ENCODE measurements at places on chromosomes 5 and 9.

GRCh38 chr5:30891660-30892059, 301.8 kb upstream of the CDH6 start:
- DNase-seq, result no peak

- no peak for DNase-seq
Observed at GRCh38 chr5:88899096-88899737, 16.2 kb upstream of the MEF2C start.

- peak; percentile 5 for DNase-seq
Observed at GRCh38 chr5:147690595-147690994, 91.9 kb downstream of the JAKMIP2 start.

DNA sequence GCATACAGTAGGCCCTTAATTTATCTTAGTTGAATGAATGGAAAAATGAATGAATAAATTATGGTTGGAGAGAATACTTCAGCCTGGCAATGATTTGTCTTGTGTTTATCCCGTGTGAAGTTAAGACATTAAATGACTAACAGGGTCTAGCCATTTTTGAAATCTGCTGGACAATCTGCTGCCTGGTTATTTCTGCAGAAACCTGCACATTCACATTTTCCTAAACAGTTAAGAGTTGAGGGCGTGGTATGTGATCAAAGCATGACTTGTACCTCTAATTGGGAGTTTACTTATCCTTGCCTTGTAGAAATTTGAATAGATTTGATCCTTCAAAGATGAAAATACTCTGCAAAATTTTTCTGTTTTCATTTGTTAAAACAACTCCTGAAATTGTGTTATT, 34.6 kb upstream of the NDFIP1 start:
- no peak for DNase-seq

DNA sequence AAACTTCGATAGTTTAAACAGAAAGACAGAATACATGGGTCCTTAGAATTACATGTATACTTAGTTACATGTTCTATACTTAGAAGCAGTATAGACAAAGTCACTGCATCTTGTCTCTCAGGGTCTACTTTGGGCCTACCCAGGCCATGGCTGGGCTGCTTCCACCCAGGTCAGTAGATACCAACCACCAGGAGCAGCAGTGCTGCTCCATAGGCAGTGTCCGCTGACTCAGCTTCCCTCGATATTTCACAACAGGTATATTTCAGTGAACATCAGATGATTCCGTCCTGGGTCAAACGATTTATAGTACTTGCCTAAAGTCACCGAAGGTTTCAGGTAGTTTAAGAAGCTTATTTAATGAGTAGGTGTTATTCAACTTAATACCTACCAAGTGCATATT, 18.0 kb downstream of the IARS1 start:
- peak; percentile 48 for DNase-seq

- DNase-seq, result no peak
Observed at GRCh38 chr5:90613459-90613858, 54.9 kb downstream of the ADGRV1 start.

DNA sequence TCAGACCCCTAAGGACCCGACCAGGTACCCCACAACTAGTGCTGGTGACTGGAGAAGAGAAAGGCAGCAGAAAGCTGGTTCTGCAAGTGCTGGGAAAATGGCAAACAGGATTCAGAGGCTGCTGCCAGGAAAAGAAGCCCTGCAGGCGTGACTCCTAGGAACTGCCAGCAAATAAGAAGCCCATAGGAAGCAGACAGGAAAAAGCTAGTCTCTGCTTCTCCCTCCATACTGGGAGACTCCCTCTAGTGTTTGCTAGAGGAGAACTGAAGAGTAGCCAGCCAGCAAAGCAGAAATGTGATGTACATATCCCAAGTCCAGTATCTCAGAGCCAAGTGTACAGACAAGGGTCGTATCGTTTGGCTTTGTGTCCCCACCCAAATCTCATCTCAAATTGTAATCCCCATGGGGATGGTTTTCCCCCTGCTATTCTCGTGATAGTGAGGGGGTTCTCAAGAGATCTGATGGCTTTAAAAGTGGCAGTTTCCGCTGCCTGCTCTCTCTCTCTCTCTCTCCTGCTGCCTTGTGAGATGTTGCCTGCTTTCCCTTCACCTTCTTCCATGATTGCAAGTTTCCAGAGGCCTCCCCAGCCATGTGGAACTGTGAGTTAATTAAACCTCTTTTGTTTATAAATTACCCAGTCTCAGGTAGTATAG, 38.1 kb upstream of the TUSC1 start:
- peak; percentile 56 for DNase-seq

DNA sequence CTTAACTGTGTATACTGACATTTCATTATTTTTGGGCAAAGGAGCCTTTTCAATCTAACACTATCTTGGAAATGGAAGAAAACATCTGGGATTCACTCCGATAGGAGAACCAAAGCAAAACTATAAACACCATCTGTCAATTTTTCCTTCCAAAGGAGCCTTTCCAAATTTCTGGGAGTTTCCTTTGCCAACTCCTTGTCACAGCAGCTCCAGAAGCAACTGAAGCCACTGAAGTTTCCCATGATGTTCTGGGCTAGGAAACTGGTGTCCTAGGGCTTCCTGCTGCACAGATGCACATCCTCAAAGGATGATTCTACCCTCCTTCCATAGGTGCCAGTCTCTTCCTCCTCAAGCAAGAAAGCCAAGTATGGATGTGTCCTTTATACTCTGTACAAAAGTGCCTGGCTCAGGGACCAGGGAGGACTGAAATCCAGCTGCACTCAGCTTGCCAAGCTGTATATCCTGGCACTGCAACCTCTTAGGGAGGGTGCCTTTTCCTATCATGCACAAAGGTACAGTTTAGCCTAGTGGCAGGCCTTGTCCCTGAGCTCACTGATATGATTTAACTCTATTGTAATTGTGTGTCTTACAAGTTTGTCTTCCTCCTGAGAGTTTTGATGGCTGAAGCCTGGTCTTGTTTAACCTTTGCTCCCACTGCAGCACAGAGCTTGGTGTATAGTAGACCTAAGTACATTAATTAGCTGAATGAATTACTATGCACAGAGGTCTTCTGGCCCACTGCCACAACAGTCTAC, 8.4 kb upstream of the UBAP1 start:
- no peak for DNase-seq

- DNase-seq, result peak; percentile 90
Observed at GRCh38 chr5:108266242-108266641, 115.7 kb downstream of the FBXL17 start.

GRCh38 chr9:123187131-123187530, 81.3 kb downstream of the STRBP start:
- no peak for DNase-seq

- DNase-seq, result no peak
Observed at GRCh38 chr5:74521401-74521800, 119.1 kb downstream of the ENC1 start.

DNA sequence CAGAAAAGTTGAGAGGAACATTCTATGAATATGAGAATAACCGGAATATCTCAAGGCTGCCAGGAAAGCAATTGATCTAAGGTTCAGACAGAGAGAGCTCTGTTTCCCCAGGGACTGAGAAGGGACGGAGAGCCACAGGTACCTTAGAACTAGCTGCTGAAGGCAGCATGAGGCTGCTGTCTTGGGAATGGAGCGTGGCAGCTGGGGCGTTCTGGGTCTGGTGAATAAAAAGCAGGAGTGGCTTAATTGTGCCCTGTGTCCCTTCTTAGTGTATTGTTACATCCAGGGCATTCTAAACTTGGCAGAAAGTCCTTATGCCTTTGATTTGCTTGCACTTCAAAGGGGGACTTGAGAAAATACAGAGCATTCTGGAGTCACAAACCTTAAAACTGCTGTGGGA, 434.5 kb downstream of the KDM4C start:
- DNase-seq, result no peak

DNA sequence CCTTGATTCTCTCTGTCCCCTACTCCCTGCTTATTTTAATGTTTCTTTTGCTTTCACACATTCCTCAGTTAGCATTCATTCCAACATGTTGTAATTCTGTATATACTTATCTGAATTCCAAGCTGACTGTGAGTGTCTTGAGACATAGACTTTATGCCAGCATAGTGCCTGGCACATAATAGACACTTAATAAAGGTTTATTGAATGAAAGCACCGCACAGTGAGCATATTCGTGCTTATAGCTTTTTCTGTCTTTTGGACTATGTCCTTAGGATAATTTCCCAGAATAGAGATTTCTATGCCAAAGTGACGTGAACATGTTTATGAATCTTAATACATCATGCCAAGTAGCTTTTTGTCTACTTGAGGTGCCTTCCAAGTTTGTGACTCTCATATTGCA, 174.6 kb downstream of the CD180 start:
- peak; percentile 61 for DNase-seq

DNA sequence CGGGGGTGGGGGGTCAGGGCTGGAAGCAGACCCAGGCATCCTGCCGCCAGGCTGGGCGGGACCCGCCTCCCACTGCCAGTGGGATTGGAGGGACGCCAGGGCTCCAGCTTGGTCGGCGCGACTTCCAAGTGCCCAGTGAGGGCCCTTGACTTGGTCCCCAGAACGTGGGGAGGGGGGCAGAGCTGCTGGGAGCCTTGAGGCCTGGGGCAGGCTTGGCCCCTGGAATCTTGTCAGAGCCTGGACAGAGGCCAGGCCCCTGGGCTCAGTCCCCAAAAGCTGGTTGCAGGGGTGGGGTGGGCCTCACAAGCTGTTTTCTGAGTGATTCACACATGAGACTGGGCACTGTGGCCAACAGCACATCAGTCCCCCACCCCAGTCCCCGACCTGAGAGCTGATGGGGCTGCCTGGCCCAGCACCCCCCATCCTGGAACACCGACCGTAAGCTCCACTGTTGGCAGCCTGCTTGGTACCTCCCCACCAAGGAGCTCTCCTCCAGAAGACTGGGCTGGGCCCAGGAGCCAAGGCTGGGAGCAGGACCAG, 526 bp downstream of the CLIC3 start:
- DNase-seq, result no peak

GRCh38 chr5:16612007-16612406, 4.8 kb downstream of the RETREG1 start:
- no peak for DNase-seq

DNA sequence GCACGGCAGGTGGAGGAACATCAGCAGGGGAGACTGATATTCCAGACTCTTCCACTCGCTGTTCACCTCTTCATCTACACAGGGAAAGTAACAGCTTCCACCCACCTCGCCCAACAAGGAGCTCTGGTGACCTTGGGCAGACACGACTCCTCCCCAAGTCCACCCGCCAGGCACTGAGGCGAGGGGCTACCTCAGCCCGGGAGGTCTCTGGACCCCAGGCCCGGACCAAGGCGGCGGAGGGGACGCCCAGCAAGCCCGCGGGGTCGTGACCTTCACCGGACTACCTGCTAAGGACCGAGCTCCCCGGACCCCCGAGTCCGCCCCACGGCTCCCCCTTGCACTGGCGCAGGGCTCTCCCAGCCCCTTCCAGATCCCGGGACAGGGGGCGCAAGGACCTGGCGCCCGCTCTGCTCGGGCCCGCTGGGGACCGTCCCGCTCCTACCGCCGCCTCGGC, 70.2 kb upstream of the LPCAT1 start:
- no peak for DNase-seq

GRCh38 chr5:150174285-150174684, 7.7 kb downstream of the CDX1 start:
- DNase-seq, result no peak

GRCh38 chr5:75567710-75568109, 43.5 kb upstream of the ANKDD1B start:
- peak; percentile 40 for DNase-seq

- peak; percentile 38 for DNase-seq
Observed at GRCh38 chr9:38371495-38371894, 21.0 kb upstream of the ALDH1B1 start.

DNA sequence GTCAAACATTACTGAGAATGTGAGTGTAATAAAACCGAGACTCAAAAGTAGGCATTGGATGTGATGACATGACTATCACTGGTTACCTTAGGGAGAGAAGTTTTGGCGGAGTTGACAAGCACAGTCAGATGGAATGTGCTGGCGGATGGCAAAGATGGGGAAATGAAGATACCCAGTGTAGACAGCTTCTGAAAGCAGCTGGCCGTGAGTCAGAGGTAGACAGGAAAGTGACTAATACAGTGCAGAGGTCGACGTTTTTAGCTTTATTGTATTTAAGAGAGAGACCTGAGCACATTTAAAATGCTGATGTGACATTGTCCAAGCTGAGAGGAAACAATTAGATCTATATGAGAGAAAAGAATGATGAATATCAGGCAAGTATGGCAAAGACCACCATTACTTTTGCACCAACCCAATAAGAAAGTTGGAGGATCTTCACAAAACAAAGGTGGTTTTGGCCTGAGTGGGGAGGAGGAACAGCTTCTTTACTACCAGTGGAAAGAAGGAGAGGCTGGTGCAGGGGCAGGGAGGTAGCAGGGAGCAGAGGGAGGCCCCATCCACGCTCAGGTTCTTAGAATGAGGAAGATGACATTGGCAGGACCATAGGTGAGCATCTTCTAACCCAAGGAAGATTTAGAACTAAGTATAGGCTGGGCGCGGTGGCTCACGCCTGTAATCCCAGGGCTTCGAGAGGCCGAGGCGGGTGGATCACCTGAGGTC, 36.7 kb upstream of the KCNIP1 start:
- DNase-seq, result peak; percentile 76

GRCh38 chr9:109721001-109721400, 59.0 kb upstream of the PALM2AKAP2 start:
- no peak for DNase-seq

DNA sequence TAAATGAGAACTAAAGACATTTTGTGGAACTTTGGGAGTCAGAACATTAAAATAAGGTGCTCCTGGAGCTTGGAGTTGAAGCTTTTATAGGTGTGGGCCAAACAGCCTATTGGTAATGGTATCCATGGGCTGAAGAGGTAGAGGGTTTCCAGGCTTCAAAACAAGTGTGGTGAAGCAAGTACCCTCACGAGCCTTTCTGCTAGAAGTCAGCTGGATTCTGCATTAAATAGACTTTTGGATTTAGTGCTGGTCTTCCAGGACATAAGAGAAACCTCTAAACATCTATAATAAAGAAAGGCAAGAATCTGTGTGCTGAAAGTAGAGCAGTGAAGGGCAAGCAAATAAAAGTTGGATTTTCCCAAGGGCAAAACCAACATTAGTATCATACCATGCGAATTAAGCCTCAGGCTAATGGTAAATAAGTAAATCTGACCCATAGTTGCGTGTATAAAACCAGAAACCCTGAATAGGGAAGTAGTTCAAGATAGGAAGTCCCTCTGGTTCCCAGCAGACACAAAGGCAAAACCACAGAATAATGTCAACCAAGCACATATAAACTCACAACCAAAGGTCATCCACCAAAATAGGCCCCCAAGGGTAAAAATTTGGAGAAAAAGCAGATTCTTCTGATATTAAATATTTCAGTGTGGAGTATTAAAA, 306.3 kb downstream of the TLE4 start:
- DNase-seq, result no peak

GRCh38 chr5:168583742-168584482, 4.7 kb upstream of the PANK3 start:
- no peak for DNase-seq

GRCh38 chr5:38117784-38118479, 140.4 kb upstream of the EGFLAM start:
- DNase-seq, result no peak

DNA sequence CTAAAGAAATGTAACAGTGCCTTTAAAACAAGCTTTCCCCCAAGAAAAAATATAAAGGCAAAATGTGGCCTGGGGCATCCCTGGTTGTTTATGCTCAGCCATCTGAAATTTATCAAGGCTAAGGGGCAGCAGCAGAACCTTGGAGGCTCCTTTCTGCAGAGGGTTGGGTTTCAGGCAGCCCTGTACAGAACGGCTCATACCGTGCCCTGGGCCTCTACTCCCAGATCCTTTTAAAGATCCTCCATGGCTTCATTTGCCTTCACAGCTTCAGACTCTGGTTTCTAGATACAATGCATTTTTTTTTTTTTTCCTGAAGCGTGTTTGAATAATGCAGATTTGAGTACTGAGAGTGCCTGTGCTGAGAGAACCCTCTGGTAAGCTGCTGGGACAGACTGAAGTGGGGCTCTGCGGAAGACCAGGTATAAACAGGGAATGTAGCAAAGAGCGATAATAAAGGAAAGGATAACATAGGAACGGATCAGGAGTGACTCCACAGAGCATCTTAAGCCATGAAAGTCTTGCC, 172.7 kb downstream of the DIRAS2 start:
- no peak for DNase-seq

Data from amniotic epithelial cell (primary cell).